Stimulated activated CD8-positive, alpha-beta memory T cell treated with anti-CD3 and anti-CD28 coated beads, Interleukin-7, amount 100 ng/mL, for 24 hours (primary cell): ENCODE measurements at places on chromosomes 2 and 18.

DNA sequence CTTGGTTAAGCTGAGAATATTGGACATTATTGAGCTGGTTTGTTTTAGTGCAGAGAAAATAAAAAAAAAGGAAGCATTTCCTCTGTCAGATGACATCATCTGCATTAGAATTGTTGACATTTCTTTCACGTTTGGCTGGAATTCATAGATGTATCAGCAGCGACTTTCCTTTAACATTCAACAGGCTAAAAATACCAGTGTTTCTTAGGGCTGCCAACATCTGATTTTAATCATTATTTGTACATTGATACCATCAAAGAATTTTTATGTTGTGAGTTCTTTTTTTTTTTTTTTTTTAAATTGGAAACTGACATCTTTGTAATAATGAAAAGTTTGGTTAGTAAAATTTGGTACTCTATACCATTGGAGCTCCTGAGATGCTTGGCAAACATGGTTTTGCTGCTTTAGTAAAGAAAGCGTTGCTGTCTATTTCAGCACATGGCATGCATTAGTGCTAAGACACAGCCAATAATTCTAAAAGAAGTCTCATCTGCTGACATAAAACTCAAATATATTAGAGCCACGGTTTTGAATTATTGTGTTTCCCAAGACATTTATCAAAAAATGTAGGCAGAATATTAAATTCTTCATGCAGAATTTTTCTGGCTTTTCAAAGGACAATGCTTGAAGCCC, 33.6 kb downstream of the GTF2A1L start:
- no peak for DNase-seq

GRCh38 chr2:60361498-60361897, 192.0 kb downstream of the BCL11A start:
- DNase-seq: no peak

DNA sequence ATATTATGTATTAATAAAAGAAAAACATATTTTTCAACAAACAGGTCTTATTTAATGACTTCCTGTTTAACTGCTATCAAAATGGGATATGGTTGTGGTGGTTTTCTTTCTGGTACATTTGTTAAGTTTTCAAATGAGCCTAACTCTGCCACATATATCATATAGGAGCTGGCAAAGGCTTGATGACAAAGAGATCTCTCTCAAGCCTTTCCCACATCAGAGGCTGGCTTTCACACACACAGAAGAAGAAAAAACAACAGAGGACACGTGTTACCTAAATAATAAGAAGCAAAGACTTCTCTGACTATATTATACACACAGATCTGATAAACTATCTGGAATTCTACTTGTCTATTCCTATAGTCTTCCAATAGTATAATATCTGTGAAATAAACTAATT, 46.1 kb downstream of the CFAP36 start:
- no peak for DNase-seq

DNA sequence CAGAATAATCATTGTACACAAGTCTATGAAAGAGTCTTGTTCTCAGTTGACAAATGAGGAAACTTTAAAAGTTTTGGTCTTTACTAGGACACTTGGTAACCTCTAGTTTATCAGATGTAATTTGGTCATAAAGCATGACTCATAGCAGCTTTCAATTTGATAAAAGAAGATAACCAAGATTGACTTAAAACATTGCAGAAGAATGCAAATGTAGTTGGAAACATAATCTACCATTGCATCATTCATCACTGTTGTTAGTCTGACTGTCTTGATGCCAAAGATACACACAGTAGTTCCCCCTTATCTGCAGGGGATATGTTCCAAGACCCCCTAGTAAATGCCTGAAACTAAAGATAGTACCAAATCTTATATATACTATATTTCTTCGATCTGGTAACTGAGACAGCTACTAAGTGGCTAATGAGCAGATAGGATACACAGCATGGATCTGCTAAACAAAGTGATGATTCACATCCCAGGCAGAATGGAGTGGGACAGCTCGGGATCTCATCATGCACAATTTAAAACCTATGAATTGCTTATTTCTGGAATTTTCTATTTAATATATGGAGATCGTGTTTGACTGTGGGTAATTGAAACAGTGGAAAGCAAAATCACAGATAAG, 131.4 kb upstream of the CCDC68 start:
- no peak for DNase-seq

GRCh38 chr18:78751664-78752063, 228.0 kb upstream of the SALL3 start:
- no peak for DNase-seq

DNA sequence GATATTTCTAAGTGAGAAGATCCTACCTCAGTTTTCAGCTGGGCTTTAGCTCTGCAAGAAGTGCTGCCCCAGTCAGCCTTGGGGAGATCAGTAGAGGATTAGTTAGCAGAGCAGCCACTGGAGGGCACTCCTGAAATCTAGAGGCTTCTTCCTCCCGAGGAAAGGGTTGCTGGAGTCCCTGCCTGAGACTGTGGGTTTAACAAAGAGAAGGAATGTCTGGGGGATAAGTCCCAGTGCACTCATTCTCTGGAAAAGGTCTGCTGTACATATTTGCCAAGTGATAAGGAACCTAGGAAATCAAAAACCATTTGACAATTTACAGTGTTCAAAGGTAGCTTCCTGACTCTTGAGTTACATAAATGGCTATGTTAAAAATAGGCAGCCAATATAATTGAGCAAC, 207.2 kb downstream of the SLC8A1 start:
- DNase-seq: no peak

GRCh38 chr2:212892193-212892592, 259.2 kb downstream of the IKZF2 start:
- DNase-seq: no peak

- no peak for DNase-seq
Measured at GRCh38 chr2:230866756-230867523, 2.2 kb downstream of the ITM2C start.

- no peak for DNase-seq
Measured at GRCh38 chr2:109528811-109529501, 84.8 kb downstream of the SEPTIN10 start.

DNA sequence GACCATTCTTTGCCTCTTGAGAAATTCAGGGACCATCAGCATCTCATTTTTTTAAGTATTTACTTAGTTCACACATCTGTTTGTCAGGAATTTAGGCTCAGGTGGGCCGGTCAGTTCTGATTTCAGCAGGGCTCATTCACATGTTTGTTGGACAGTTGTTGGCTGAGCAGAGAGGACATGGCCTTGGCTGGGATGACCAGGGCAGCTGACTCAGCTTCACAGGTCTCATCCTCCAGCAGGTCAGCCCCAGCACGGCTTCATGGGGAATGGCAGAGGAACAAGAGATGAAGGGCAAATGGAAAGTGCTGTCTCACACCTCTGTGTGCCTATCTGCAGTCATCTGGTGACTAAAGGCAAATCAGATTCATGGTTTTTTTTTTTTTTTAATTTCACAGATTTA, 136.1 kb upstream of the TMEM200C start:
- no peak for DNase-seq

- no peak for DNase-seq
Measured at GRCh38 chr2:145040433-145040832, 520.5 kb upstream of the ZEB2 start.

DNA sequence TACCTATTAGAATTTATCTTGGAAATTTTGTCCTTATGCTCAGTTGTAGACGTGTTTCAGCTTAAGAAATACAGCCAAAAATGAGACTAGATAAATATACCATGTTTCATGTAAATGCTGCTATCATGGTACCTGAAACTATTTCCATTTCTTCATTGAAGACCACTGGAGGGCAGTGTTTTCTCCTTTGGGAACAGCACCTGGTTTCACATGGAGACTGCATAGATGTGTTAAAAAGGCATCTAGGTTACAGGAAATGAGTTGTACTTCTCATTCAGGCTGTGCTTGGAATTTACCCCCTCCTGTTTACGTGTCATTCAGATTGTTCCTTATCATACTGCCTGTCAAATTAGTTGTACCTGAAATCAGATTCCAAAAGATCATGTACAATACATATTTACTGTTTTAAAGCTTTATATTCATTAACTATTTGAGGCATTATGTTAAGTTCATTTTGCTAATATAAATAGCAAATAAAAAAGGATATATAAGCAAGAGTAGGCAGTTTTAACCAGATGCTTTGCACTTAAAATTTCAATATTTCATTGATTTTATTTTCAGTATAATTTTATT, 57.3 kb upstream of the PSMD14 start:
- no peak for DNase-seq

DNA sequence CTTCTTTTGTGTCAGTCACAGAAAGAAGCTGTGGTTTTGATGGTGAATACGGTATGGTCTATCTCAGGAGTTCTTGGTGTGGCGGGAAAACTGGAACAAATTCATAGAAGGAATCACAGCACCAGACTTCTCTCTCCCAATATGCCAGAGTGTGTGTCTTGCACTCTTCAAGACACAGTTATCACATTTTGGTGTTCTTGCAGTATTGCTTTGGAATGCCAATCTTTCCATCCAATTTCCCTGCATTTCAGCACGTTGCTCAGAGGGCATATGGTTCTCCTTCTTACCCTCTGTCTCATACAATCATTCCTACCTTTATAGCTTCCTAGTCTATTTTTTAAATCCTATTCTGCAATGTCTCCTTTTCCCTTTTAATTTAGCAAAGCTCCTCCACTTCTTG, 216.3 kb downstream of the TMEM182 start:
- DNase-seq: no peak

GRCh38 chr2:182245963-182246362, 180.9 kb downstream of the PDE1A start:
- DNase-seq: no peak

GRCh38 chr18:47168913-47169312, 7.3 kb downstream of the IER3IP1 start:
- no peak for DNase-seq

DNA sequence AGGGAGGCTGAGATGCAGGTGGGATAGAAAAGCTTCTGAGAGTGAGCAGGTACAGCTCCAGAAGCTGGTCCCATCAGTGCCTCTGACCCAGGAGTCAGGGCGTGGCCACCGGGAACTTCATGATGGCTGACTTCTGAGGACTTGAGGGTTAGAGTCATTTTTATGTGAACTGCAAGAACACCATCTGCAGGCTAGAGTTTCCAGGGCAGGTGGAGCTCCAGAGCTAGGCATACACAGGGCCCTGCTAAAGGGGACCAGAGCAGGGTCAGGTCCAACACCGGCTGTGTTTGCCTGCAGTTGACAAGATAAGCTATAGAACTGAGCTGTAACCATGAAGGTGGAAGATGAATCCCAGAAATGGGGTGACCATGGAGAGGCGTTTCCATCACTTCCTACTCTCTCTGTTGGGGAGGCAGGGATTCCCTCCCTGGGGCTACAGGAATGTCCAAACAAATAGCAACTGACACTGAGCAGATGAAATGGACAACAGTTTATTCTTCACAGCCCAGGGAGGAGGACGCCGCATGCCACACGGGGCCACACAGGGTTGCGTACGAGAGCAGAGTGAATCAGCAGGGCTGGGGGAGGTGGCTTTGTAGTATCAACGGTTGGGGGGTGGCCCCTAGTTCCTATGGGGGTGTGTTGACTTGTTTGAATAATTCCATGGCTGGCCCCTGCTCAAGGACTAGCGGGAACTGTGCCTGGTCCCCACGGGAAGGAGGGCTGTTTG, 77.6 kb upstream of the ZNF516 start:
- no peak for DNase-seq

DNA sequence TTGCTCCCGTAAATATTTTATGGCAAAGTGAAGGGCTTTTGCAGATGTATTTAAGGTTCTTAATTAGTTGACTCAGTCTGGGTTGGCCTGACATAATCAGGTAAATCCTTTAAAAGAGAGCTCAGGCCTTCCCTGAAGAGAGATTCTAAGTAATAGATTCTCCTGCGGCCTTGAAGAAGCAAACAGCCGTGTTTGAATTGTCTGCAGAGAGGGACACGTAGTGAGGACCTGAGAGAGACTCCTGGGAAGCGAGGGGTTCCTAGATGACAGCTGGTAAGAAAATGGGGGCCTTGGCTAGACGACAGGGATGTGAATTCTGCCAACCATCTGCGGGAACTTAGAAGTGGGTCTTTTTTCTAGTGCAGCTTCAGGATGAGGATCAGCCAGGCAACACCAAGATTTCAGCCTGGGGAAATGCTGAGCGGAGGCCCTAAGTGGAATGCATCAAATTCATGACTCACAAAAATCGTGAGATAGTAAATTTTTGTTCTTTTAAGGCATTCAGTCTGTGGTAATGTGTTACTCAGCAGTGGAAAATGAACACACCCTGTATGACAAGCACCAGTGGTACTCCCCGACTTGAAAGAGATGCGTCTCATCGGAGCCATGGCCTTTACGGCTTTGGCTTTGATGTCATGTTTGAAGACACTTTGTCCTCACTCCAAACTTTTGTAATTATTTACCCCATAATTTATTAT, 62.1 kb upstream of the SMIM21 start:
- no peak for DNase-seq

GRCh38 chr2:221309892-221310583, 262.1 kb downstream of the EPHA4 start:
- no peak for DNase-seq

- DNase-seq: no peak
Measured at GRCh38 chr2:58923869-58924268, 682.7 kb upstream of the FANCL start.

DNA sequence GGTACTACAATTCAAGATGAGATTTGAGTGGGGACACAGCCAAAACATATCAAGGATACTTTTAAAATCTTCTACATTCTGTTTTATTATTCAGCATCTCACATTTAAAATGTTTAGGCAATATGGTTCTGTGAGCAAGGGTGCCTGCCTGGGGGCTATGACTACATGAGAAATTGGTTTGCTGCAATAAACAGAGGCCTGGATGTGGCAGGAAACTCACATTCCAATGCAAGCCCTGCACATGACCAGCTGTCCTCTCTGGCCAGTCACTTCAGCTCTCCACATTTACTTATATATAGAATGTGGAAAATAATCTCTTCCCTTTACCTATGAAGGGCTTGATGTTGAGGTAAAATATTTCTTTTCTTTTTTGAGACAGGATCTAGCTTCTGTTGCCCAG, 193.4 kb downstream of the LRRTM1 start:
- DNase-seq: no peak

GRCh38 chr18:13376298-13376840, 157.8 kb downstream of the LDLRAD4 start:
- no peak for DNase-seq

DNA sequence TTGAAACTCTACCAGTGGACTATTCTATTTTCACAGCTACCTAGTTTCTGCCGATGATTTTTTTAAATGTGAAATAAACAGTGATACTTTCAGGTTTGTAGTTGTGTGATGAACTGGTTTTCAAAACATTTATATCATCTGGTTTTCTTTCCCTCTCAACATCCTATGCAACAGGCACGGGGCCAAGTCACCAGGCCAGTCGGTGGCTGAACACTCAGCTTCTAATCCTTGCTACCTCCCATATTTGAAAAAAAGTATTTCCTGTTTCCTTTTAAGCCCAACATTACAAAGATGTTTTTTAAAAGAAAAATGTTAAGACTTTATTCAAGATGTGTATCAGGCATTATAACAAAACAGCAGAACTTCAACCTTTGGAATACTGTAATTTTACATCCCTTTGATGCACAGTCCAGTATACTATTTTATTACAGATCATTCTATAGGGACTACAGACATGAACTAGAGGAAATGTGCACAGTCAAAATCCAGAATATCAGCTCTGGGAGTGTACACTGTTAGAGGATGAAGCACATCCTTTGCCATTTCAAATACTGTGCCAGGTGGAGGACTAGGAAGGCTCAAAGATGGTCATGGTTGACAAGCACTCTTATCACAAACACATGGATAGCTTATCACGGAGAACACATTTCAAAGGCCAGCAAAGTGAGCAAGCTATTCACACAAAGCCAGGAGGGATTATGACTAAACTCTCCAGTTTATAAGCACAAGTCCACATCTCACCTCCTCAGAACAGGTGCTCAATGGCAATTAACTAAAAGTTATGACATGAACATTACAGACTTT, 14.6 kb downstream of the MRPL35 start:
- DNase-seq: no peak
